Sciatic nerve (tissue), 2 donors: ENCODE measurements at places on chromosomes 7 and 10. TPM values are rescaled to one million over a fixed set of nuclear protein-coding genes. Genes with fewer than 3 reads are reported as not detected.

- DNase-seq = no peak
Observed at GRCh38 chr10:114499116-114499515, 94.8 kb upstream of the AFAP1L2 start.

DNA sequence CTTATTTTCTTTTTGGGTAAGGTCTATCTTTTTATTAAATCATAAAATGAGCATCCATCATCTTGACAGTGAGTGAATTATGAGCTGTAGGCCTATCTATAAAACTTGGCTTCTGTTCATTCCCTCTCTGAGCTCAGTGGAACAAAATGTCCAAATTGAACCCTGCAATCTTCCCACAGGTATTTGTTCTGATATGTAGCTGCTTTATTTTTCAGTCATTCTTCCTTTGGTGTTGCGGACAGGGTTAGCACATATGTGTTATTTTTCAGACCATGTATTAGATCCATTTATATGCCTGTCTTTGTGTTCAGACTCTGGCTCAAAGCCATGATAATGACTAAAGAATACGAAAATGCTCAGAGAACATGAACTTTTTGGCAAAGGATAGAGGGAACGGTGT is 201.6 kb upstream of the KIAA1217 start:
- no peak for DNase-seq

DNA sequence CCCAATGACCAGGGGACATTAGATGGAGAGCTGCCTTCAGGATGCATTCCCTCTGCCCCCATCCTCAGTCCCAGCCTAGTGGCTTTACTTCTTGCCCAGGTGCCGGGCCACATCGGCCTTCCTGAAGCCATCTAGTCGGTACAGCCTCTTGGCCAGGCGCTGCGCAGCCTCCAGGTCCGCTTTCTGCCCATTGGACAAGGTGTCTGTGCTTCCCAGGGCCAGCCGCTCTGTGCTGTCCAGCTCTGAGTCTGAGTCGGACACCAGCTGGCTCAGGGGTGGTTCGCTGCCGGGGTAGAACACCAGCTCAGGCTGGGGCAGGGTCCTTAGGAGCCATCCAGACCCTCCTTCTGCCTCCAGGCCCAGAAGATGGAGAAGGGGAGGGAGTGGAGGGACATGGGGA is 6.3 kb downstream of the PSD start:
- DNase-seq = no peak

DNA sequence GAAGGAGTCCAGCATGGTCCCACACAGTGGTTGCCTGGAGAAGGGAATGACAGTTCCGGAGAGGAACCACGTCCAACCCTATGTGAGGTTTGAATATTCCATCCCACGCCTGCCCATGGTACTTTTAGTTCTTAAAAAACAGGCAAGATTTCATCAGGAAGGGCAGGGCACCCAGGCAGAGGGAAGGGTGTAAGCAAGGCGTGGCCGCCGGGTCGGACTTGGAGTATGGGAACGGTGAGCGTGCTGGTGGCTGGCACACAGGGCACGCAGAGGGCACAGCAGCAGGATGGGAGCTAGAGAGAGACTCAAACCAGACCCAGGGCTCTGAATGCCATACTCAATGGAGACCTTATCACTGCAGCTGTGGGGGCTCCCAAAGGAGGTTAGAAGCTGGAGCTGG is 34.3 kb downstream of the FAM53B start:
- no peak for DNase-seq

DNA sequence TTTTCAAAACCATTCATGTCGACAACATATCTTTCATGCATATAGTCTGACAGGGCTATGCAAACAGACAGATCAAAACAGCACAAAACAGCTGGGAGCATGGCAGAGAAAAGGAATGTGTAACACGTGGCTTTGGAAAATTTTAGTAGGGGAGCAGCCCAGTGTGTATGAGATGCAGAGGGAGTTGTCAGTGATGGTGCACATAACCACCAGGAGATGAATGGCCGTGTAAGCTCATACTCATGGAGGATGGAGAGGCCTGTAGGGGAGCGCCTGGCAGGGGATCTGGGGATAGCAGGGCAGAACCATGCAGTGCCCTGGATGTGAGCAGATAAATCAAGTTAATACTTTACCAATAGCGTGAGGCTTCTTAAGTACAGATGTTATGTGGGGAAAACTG is 45.7 kb downstream of the RHOBTB1 start:
- no peak for DNase-seq

DNA sequence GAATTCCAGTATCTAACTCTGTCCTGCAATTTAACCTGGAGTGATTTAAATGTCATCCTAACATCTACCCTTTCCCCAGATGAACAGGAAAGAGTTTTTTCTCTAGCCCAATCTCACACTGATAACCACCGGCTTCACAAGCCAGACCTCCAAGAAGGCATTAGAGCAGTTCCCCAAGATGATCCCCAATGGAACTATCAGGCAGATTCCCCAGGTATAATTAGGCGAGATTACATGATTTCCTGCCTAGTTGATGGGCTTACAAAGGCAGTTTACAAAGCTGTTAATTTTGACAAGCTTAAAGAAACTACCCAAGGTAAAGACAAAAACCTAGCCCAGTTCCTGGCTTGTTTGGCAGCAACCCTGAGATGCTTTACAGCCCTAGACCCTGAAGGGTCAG is 14.1 kb upstream of the NT5C2 start:
- DNase-seq = no peak

- DNase-seq = no peak
Observed at GRCh38 chr7:18637516-18637915, 142.0 kb downstream of the HDAC9 start.

DNA sequence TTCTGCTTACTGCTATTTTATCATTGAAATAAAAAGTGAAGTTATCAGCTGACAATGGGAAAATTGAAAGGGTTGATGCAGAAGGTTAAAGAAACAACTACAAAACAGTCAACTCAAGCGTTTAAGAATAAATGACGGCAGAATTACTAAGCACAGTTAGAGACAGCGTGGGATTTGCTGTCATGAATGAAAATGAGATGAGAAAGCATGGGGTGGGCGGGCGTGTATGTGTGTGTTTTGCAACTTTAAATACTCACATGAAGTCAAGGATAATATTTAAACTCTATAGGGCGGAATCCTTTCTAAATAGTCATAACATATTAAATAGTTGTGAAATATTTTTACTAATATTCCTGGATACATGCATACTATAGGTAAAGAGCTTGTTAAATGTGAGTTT is 450.8 kb downstream of the ETV1 start:
- DNase-seq = no peak

- no peak for DNase-seq
Observed at GRCh38 chr7:158684329-158684728, 20.3 kb downstream of the NCAPG2 start.

The CLDN4 gene
- total RNA-seq = 0.85 TPM

The CYP2E1 gene
- total RNA-seq = 5.7 TPM
